ENCODE measurements at places on chromosomes 6 and 20. TPM values are rescaled to one million over a fixed set of nuclear protein-coding genes. Genes with fewer than 3 reads are reported as not detected.

DNA sequence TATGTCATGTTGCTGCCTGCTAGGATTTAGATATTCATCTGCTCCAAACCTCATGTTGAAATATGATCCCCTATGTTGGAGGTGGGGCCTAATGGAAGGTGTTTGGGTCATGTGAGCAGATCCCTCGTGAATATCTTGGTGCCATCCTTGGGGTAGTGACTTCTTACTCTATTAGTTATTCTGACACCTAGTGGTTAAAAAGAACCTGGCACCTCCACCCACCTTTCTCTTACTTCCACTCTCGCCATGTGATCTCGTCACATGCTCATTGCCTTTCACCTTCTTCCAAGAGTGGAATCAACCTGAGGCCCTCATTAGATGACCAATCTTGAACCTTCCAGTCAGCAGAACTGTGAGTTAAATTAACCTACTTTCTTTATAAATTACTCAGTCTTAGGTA is 549.4 kb upstream of the SYNCRIP start:
- no peak for DNase-seq

DNA sequence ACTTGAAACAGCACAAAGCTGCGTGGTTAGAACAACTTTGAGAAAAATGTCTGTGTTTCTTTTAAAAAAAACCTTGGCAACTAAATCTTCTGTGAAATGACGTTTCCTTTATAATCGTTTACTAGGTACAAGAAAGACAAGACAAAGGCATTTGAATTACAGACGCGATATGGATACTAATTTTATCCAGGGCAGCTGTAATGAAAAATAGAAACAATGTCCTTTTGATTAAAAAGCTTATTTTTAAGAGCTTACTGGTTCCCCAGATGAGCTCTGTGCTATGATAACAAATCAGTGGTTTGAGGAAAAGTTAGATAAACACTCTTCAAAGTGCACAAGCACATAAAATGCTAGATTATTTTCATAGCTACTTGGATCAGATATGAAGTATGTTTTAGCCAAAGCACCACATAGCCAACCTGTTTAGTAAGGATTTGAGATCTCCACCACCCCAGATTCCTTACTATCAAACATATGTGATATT is 1.6 kb upstream of the SYNCRIP start:
- no peak for DNase-seq

DNA sequence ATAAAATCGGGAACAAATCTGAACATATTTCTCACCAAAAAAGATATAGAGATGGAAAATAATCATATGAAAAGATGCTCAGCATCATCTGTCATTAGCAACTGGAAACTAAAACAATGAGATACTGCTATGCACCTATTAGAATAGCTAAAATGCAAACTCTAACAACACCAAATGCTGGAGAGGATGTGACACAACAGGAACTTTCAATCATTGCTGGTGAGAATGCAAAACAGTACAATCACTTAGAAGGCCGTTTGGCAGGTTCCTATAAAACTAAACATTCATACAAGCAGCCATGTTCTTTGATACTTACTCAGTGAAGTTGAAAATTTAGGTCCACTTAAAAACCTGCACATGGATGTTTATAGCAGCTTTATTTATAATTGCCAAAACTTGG is 67.0 kb downstream of the FAM50B start:
- no peak for DNase-seq

DNA sequence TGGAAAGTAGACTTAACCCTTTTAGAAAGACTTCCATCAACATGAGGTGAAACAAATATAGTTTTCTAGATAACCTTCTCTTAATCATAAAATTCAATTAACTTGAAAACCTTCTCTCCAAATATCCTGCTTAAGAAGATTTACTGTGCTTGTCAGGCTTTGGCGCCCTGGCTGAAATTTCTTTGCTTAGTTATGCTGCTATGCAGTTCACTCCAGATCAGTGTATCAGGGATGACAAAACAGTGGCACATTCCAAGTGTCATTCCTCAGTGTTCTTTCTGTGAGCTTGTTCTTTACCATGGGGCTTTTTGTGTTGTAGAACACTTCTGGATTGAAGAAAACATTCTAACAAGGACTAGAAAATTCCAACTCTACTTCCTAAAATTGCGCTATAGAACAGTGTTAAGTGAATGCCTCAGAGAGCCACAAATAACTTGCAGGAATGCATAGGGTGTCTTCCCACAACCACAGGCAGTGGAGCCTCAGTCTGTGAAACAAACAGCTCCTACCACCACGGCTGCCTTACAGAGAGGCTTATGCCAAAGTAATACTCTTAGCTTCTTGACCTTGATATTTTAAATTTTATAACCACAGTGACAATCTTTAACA is 443.6 kb downstream of the CDC5L start:
- DNase-seq = no peak

DNA sequence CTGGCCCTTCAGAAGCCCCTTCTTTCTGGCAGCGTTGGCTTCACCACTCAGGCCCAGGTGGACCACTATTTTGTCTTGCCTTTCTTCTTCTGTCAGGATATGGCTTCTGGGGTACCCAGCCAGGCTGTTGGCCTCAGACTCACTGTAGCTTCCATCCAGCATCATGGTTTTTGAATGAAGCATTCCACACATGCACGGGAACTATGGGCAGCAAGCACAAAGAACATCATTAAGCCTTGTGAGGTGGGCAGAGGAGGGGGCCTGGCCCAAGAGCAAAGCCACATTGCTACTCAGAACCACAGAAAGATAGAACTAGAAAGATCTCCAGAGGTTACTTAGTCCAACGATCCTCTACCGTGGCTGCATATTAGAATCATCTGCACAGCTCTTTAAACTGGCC is 40.6 kb upstream of the GABRR1 start:
- DNase-seq = no peak

- DNase-seq = no peak
Observed at GRCh38 chr6:48141975-48142374, 31.0 kb upstream of the PTCHD4 start.

DNA sequence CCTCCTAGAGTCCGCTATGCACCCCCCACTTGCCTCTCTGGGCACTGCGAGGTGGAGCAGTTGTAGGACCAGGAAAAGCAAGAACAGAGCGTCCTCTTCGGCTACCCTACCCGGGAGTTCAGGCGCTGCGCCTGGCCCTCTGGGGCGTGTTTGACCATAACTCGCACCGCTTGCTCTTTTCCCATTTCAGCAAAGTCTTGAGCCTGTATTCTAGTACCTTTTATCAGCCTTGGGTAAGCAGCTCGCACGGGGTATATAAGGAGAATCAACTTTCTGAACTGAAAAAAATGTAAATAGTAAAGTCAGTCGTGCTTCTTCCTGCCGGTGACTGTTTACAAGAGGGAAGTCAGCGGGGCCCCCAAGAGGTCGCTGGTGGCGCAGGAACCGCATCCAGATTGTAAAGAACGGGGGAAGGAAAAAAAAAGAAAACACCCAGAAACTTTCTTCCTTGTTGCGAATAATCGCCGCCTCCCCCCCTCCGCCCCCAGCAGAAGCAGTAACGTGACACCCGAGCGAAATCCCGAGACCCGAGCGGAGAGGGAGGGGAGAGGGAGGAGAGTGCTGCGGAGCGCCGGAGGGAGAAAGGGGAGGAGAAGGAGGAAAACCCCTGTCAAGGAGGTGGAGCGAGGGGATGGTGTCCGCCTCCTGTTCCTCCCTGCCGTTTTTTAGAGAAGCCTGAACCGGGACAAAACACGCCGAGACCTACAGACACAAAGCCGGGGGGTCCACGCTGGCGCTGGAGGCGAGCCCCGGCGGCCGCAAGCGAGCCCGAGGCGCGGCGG is at the start of gene UST:
UST (plus strand) TSS at position 668 of the 782 bp plus-strand sequence. CDS start 401 bp downstream, outside the sequence.
- DNase-seq = peak; percentile 86

- DNase-seq = no peak
Observed at GRCh38 chr20:22371843-22372242, 212.5 kb downstream of the FOXA2 start.

DNA sequence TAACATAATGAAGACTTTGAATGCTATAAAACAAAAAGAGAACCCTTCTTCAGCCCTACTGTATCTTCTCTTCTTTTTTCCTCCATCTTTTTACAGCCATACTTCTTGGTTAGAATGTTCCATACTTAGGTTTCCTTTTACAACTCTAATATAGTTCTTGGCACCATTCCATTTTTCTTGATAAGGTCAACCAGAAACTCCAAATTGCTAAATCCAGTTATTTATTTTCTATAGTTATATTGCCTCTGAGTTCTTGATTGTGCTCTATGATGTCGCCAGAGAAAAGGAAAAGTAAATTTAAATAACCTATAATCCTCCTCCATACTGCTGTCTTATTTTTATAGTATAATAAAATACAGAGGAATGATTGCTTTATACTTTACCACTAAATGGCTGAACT is 26.7 kb upstream of the COL10A1 start:
- no peak for DNase-seq

GRCh38 chr6:4936681-4937041 is 67.2 kb downstream of the RPP40 start:
- no peak for DNase-seq

- DNase-seq = peak; percentile 78
Observed at GRCh38 chr20:3204124-3204794, at the start of gene DDRGK1. DDRGK1 (minus strand) TSS chr20:3204682; CDS start chr20:3204627, 55 bp downstream.

MEP1A gene
- polyA plus RNA-seq = not detected

CCDC170 gene
- 2.2 TPM for polyA plus RNA-seq

PI3 gene
- not detected for polyA plus RNA-seq

RREB1 gene
- 24.3 TPM for polyA plus RNA-seq

DNPH1 gene
- polyA plus RNA-seq = 52.9 TPM

HACE1 gene
- 18.5 TPM for polyA plus RNA-seq

SNAP25 gene
- polyA plus RNA-seq = 7.4 TPM
